Amniotic stem cell (primary cell): ENCODE measurements at places on chromosomes 5 and 9.

DNA sequence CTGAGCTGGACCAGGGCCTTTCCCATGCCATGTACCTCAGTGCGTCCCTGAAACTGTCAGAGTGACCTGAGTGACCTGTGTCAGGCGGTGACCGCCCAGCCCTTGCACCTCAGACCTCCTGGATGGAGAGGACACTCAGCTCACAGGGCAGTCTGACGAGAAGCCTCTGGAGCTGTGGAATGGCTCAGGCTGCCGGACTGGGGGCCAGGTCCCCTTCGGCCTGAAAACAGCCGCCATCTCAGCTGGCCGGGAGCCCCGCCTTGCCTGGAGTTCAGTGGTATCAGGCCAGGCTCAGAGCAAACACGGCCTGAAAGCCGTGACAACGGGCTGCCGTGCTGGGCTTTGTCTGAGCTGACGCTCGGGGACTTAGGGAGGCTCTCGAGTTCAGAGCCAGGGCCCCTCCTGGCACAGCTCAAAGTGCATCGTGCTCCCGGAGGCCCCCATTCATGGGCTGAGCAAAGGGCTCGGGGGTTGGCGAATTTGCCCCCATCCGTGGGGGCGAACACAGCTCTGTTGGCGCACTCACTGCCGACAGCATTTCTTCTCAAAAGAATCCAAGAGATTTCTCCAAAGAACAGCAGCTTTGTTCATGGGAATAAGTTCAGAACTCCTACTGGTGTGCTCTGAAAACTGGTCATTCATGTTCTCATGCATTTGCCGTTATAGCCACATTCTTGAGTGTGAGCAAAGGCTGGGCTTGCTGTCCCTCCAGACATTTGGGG lies 8.4 kb upstream of the SLC9A3 start:
- no peak for DNase-seq

DNA sequence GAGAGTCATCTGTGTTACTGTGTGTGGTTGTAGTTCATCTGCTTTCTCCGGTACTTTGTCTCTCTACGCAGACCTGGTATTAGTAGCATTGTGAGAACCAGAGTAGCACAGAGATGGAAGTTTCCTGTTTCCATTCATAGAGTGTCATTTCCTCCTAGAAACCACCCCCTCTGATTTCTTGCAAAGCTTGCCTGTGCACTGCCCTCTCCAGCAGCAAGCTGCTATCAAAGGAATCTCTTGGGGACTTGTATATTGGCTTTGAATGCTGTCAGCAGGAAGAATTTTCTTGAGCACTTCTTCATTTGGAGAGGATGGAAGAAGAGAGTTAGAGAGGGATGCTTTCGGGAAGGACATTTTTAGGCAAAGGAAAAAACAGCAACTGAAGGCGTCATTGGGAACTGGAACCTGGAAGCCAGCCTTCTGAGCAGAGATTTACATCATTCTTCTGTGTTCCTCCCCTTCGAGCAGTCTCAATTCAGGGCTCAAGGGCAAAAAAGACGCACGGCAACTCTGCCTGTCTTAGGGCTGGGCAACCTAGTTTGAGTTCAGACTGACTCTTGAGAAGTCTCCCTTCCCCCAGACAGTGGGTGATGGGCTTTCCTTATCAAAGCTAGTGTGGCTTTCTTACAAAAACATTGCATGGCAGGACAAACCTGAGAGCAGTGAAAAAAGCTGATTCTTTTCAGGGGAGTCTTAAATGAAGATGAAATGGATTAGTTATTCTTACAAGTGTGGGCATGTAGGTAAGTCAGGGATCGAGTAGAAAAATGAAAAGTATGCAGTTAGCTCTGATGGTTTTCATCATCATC lies 226.3 kb downstream of the AOPEP start:
- DNase-seq, result no peak

- DNase-seq, result no peak
Observed at GRCh38 chr5:138947780-138948179, 72.6 kb upstream of the LRRTM2 start.

GRCh38 chr5:179228341-179229121 lies 116.7 kb downstream of the ADAMTS2 start:
- DNase-seq, result no peak

GRCh38 chr9:82295181-82295580 lies 306.6 kb downstream of the SPATA31D1 start:
- DNase-seq, result no peak

DNA sequence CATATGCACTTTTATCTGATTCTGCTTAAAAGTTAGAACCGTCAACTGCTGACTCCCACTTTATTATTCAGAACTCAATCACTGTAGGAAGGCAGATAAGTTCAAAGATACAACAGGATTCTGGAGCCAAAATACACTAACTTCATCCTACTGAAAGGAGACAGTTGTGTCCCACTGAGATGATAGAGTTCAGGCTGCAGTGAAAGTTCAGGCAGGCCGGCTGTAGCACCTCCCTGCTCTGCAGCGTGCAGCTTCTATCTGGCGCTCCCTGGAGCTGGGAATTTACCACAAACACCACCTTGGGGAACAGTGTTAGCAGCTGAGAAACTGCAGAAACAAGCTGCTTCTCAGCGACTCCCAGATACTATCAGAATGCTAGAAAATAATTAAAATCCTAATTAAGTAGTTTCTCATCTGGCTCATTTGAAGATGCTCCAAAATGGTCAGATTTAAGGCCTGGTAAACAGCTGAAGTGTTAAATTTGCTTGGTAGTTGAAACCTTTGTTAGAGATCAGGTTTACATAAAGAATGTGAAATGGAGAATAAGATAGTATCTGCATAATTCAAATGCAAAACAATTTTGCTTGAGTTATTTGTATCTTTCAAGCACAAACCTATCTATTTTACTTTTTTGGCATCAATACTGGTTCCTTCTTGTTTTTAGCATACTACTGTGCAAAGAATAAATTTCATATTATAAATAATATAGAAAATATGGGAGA lies 52.3 kb upstream of the CNTLN start:
- no peak for DNase-seq
